Stimulated activated CD8-positive, alpha-beta memory T cell treated with anti-CD3 and anti-CD28 coated beads, Interleukin-4, amount 100 ng/mL, for 1 hour (primary cell): ENCODE measurements at places on chromosomes 7 and 10.

DNA sequence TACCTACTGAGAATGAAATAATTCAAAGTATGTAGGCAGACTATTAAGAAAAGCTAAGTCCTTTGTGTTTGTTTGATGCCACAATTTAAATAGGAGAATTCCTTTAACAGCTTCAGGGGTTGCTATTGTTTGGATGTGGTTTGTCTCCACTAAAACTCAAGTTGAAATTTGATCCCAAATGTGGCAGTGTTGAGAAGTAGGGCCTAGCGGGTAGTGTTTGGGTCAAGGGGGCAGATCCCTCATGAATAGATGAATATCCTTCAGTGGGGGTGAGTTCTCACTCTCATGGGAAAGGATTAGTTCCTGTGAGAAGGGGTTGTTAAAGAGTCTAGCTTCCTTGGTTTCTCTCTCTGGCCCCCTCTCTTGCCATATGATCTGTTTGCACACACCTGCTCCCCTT, 97.0 kb downstream of the HGF start:
- no peak for DNase-seq

DNA sequence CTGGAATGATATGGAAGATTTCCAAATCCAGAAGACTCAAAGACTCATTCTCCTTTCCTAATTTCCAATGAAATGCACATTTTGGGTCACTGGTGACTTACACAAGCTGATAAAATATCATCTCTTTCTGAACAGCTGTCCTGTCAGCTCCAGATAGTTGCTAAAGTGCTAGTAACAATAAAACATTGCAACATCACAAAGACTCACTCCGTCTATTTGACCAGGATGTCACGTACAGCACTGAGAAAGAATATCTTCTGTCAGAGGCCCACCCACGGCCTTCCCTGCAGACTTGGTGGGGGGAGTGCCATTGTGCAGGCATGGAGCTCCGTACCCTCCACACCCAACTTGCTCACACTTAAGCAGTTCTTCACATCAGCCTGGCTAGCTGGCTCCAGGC, 78.9 kb upstream of the EGR2 start:
- DNase-seq, result no peak

- no peak for DNase-seq
Observed at GRCh38 chr10:33233635-33234034, 100.8 kb downstream of the NRP1 start.

DNA sequence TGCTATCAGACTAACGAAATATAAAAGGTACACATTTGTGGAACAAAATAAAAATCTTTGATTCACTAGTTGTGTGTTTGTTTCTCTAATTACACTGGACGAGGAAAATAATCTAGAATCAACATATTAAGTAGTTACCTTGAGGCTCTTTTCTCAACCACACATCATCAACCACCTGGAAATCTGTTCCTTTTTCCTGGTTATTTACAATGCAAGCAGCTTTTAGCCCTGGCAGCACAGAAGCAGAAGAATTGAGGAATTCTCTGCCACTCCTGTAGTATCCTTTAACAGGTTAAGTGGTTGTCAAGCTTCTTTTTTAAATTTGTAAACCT, 23.7 kb downstream of the NUP42 start:
- DNase-seq, result no peak

GRCh38 chr7:116530107-116530820, 5.4 kb downstream of the CAV1 start:
- DNase-seq, result no peak

- no peak for DNase-seq
Observed at GRCh38 chr7:73429215-73429614, 4.4 kb upstream of the FZD9 start.

- peak; percentile 54 for DNase-seq
Observed at GRCh38 chr10:129035052-129035827, 431.8 kb upstream of the MGMT start.

GRCh38 chr7:46424934-46425333, 503.9 kb upstream of the IGFBP3 start:
- DNase-seq, result no peak

DNA sequence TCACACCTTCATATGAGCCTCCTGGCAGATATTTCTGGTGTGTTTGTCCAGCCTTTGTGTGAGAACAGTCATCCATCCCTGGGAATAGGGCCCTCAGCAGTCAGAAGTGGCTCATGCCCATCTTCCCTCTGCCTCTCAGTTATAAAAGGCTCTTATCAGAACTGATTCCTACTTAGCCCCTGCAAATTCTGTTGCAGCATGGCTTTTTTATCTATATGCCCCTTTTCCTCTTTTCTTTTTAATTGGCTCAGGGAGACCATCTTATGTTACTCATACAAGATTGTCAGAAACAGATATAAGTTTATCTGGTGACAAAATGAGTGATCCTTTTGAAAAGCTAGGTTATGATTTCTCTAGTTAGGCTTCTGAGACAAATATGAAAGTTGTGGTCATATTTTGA, 194.1 kb downstream of the CREB5 start:
- no peak for DNase-seq

DNA sequence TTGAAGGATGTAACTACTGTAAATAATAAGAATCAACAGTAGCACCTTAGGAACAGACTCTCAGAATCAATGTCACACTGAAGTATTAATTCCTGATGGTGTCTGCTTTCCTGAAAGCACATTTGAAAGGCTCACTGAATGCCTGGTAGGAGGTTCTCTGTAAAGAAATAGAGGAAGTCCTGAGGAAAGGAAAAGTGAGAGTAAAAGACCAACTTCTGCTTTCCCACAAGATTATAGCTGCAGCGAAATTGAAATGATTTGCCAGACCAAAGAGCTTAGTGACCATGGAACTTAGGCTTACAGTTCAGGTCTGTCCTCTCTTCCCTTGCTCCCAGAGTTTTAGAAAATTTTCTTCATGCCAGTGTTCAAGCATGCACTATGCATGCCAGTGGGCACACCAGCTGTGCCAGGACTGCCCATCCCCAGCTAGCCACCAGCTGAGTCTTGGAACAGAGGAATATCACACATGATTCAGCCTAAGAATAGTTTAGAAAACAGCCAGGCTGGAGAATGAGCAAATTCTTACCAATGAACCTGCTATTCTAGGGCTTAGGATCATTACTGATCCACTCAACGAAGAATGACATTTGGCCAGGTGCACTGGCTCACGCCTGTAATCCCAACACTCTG, 123.2 kb downstream of the HERPUD2 start:
- no peak for DNase-seq
